ENCODE measurements at places on chromosomes 4 and X.
A peak's percentile ranks its signal among the peaks of the same experiment; 100 is the strongest.

- no peak for DNase-seq
These were observed 112.5 kb downstream of the CFAP299 start for GRCh38 chr4:80448056-80448455.

GRCh38 chr4:158810487-158811215 is 41.8 kb downstream of the FNIP2 start:
- peak; percentile 90 for DNase-seq

- DNase-seq = no peak
These were observed 12.1 kb upstream of the CLCN5 start for GRCh38 chrX:49910344-49910743.

- no peak for DNase-seq
These were observed 1192.6 kb downstream of the C4orf33 start for GRCh38 chr4:130288576-130288975.

DNA sequence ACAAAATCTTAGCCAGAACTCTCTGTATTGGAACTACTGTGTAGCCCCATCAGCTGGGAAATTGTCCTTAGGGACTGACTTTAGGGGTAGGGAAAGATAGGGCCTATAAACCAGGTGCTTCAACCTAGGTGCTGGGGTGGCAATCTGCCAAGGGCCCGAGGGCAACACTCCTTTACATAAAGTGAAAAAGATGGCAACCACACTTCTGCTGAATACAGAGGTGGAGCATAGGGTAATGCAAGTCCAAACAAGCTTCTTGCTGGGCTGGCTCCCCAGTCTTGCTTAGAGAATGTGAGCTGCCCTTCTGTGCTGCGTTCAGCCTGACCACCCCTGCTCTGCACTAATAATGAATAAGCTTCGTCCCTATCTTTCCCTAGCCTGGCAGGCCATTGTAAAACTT is 9.8 kb downstream of the ZBTB33 start:
- DNase-seq = no peak

- DNase-seq = peak; percentile 23
These were observed 552.7 kb downstream of the RAPGEF2 start for GRCh38 chr4:159655547-159655946.

DNA sequence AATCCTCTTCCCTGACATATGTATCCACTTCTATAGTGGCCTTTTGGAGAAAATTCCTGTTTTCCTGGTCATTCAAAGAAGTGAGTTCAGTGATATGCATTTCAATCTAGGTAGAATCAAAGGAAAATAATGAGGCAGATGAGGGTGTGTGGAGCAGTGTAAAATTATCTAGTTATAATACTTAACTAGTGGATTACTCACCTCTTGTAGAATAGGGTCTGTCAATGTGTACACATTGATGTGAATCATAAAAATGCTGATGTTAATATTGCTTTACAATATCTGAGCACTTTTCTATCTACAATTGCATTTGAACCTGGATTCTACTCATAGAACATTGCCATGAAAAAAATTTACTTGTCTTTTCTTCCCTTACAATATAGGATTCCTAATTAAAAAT is 293.5 kb downstream of the GBA3 start:
- no peak for DNase-seq

DNA sequence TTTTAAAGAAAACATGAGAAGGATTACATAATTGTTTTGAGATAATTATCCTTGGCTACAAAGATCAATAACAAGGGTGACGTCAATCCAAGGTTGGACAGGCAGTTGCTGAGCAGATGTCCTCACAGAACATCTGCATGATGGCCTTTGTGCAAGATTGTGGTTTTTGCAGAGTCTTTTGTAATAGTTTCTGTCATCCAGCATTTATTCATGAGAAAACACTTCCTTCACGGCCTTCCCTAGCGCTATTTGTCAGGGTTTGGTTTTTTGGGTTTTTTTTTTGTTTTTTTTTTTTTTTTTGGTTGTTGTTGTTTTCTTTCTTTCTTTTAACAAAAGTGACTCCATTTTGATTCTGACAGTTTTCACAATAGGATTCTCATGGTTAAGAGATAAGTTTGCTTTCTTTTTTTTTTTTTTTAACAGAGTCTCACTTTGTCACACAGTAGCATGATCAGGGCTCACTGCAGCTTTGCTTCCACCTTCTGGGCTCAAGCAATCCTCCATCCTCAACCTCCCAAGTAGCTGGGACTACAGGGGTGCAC is 31.5 kb upstream of the ELF2 start:
- DNase-seq = no peak

DNA sequence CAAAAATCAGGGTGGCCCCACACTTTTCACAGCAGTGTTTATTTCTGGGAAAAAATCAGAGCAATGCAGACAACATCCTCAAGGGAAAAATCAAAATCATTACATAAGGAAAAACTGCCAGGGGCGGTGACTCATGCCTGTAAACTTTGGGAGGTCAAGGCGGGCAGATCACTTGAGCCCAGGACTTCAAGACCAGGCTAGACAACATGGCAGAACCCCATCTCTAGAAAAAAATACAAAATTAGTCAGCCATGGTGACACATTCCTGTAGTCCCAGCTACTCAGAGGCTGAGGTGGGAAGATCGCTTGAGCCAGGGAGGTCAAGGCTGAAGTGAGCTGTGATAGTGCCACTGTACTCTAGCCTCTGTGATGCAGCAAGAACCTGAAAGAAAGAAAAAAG is 102.8 kb downstream of the NAF1 start:
- peak; percentile 59 for DNase-seq

GRCh38 chr4:145035494-145036136 is 62.4 kb downstream of the ANAPC10 start:
- DNase-seq = no peak

DNA sequence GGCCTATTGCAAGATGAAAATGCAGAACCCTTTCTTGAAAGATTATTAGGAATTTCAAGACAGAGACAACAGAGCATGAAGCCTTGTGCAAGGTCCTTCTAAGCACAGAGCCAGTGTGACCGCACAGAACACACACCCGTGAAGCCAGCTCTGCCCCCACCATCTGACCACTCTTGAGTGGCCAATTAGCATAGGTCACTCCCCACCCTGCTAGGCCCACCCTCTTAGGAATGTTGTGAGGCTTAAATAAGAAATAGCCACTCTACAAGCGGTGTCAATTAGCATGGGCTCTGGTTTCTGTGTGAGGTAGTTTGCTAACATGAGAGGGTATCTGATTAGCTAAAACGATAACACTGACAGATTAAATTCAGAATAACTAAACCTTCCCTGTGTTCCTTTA is 152.9 kb downstream of the PTTG2 start:
- DNase-seq = no peak

DNA sequence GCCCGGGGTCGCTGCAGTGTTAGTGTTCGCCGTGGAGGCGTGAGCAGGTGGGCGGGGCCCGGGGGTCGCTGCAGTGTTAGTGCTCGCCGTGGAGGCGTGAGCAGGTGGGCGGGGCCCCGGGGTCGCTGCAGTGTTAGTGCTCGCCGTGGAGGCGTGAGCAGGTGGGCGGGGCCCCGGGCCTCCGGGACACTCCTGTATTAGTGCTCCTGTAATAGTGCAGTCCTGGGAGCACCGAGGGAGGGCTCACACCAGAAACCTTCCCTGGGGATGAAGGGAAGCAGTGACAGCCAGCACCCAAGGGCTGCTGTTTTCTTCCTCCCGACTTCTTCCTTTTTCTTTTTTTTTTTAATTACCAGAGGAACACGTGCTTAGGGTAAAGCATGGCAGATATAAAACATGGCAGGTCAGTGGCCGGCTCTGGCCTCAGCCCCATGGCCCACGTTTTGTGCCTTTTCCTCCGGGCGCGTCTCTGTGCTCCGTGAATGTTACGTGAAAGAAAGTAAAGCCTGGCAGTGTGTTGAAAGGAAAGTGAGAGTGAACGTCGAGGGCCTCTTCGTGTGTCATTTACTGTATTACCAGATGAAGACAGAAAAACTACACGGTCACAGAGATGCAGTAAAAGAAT is 42.0 kb downstream of the PCGF3 start:
- DNase-seq = no peak

DNA sequence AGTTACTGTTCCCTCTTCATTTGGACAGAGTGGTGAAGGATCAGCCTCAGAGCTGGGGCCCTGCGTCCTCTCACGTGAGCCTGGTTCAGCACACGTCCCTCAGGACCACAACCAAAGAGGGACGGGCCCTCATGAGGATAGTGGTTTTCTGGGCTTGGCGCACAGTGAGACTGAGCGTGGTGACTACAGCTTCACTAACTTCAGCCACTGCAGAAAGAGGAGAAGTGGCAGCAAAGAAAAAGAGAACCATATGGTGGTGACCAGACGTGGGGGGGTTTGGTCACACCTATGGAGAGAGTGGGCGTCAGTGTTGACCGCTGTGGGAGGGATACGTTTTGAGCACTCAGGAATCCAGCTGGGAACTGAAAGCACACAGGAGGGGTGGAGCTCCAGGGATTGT is 21.8 kb upstream of the TNIP3 start:
- no peak for DNase-seq

DNA sequence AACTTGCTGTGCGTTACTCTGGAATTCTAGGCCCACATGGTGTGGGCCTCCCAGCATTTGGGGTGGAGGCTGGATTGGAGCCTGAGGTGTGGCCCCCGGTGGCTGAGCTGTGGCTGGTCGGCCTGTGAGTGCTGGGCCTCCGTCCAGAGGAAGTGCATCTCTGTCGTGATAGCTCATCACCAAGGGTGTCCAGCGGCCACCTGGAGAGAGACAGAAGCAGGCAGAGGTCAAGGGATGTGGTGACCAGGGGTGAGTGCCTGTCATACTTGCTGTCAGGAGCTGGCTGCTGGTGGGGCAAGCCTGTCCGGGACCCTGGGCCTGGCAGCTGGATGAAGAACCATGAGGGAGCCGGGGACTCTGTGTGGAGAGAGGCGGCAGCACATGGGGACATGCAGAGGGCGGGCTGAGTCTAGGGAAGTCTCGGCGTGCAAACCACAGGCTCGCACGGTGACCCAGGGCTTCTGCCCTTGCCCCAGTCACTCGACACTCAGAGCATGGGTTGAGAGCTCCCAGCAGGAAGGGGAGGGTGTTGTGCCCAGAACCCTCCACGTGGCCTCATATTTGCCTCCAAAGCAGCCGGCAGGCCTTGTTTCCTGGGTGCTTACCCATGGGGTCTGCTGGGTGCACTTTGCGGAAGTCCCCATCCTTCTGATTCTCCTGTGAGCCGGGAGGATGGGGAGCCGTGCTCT is 6.2 kb downstream of the SORCS2 start:
- no peak for DNase-seq

DNA sequence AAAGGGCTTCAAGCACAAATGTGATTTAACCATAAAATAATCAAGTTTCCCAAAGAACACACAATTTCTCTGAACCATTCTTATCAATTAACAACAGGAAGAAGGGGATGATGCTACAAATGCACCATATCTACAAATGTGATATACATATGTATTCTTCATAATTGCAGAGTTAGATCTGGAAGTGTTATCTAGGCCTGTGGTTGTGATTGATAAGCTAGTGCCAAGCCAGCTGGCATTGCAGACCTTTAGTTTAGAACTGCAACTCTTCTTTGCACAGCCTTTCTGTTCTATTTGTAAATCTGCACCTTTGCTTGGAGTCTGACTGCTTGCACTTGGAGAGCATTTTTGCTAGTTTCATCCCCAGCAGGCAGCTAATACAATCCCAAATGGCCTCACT is 145.5 kb upstream of the NPY2R start:
- no peak for DNase-seq

- DNase-seq = no peak
These were observed 115.1 kb upstream of the PSAPL1 start for GRCh38 chr4:7549866-7550265.

GRCh38 chrX:133465254-133465653 is 50.0 kb upstream of the GPC4 start:
- DNase-seq = no peak

GRCh38 chr4:147776716-147777115 is 44.8 kb downstream of the ARHGAP10 start:
- no peak for DNase-seq

DNA sequence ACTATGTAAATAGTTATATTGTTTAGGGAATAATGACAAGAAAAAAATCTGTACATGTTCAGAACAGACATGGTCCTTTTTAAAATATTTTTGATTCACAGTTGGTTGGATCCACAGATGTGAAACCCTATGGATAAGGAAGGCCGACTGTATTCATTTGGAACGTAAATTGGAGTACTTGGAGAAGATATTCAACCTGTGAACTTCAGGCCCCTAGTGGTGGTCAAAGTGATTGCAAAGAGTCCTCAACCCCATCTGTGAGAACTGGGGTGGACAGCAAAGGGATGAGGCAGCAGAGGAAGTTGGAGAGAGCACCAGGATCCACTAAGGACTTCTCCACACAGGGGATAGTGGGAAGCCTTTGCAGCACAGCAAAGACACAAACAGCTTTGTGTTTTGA is 6.2 kb upstream of the CXCL13 start:
- no peak for DNase-seq

DNA sequence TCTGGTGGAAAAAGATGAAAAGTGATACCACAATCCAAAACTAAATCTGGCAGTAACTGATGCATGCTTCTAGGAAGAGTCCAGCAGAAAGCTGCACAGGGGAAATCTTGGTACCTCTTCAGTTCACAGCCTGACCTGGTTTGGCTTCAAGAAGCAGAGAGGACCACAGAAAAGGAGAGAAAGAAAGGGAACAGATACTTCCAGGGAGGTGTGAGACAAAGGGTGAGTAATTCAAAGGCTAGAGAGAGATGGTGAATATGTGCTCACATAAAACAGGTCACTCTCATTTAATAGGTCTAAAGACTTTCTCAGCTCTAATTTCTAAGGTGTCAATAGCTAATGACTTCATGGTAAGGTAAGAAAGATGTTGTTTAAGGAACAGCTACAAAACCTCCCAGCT is 11.2 kb downstream of the FGFBP2 start:
- no peak for DNase-seq
